Neural progenitor cell (in vitro differentiated cells): ENCODE measurements at places on chromosomes 2 and 18.
A peak's percentile ranks its signal among the peaks of the same experiment; 100 is the strongest.

DNA sequence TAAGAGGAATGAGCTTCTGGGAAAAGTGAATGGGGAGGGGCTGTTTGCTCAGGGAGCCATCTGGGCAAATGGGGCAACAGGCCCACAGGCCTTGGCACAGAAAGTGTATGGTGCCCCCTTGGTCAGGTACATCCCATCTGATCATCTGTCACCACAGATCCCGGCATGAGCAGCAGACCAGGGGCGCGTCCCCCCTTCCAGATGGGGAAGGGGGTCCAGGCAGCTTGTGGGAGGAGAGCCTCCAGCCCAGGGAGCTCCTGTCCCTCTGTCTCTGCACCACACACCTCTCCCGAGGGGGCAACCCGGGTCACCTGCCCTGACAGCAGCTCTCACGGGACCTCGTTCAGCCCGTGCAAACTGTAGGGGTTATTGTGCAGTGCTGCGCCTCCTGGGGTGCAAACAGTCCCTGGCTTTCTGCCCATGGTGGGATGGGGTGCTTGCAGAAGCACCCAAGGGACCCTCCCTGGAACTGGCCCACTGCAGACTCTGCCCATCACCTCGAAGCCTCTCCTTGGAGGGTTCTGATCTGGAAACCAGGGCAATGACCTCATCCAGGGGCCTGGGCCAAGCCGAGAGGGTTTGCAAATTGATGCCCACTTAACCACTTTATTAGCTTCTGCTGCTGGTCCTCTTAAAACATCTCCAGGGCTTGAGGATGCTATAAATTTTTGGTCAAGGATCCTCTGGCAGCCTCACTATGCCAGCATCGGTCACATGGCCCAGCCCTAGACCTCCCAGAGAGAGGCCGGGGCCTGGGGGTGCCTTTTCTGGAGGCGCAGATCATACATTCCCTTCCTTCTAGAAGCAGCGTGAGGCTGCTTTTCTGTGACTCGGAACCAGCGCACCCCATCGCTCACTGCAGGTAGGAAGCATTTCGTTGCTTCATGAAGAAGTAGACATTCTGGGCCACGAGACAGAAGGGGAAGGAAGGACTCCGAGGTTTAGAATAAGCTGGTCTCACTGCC, 7.6 kb upstream of the BOK start:
- peaks cover 6% of the 10 kb centered on the region for H3K27me3 ChIP-seq
- no peak for DNase-seq
- H3K4me3 ChIP-seq: no peak overlapping the region
- H3K4me1 ChIP-seq: peaks cover 6% of the 10 kb centered on the region
- no peak overlapping the region for H3K27ac ChIP-seq

DNA sequence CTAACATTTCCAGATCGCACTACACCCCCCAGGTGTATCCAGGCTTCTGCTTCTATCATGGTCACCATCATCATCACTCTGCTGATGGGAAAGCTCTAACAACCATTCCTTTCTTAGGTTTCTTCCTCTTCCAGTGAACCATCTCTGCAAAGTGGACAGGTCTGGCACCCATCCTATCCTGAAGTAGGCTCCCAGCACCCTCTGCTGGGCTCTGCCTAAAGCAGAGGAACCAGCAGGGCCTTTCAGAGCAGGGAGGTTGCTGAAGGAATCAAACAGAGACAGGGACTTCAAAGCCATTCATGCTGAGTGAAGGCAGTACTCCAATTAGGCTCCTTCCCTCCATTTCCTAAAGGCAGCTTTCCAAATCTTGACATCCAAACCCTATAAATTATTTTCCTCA, 27.2 kb upstream of the SATB2 start:
- H3K4me3 ChIP-seq: no peak overlapping the region
- H3K27me3 ChIP-seq: no peaks in the 10 kb centered on the region
- no peak for DNase-seq
- no peaks in the 10 kb centered on the region for H3K4me1 ChIP-seq
- no peak overlapping the region for H3K27ac ChIP-seq

DNA sequence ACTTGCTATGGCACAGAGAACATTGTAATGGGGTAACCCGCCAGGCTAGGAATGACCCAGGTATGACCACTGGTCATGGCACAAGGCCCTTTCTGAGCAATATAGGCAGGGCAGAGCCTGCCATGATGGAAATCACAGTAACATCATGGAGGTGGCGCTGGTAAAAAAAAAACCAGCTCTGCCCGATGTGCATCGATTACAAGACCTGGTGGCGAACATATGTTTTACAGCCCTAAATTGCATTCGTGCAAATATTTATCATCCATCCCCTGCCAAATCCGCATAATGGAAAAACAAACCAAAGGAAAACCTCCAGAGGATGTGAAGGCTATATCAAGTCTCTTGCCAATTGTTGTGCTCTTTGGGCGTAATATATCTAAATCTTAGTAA, 60.6 kb downstream of the SEMA4F start:
- H3K36me3 ChIP-seq: no peaks in the 10 kb centered on the region
- peak; percentile 20 for DNase-seq
- H3K27me3 ChIP-seq: peaks cover 21% of the 10 kb centered on the region

- DNase-seq: no peak
- H3K4me1 ChIP-seq: no peaks in the 10 kb centered on the region
- no peak overlapping the region for H3K27ac ChIP-seq
- H3K27me3 ChIP-seq: no peaks in the 10 kb centered on the region
Measured at GRCh38 chr2:132477436-132477835, 60.8 kb downstream of the GPR39 start.
